AG09319 (cell line): ENCODE measurements at places on chromosomes 7 and 10.

DNA sequence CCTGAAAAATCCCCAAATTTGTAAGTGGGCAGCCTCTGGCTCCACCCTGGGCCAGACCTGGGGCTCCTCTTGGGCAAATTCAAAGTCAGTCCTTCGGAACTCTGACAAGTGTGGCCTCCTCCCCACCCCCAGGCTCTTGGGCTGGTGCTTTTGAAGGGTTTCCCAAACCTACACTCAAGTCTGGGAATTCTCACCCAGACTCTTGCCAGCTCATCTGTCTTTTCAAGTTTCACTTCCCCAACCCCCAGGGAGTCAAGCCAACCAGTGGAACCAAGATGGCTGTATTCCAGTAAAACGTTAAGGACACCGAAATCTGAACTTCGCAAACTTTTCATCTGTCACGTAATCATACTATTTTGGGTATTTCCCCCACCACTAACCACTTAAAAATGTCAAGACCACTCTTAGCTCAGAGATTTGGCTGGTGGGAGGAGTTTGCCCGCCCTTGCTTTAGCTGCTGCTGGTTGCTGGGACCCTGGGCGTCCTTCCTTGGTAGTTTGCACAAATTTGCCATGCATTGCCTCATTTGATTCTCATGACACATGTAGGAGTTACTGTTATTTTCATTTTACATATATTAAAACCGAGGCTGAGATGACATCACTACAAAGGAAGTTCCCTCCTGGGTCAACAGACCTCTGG lies 1.7 kb upstream of the MYO1G start:
- DNase-seq = no peak

- DNase-seq = no peak
These were observed 43.9 kb upstream of the DNAJB6 start for GRCh38 chr7:157292770-157293412.

DNA sequence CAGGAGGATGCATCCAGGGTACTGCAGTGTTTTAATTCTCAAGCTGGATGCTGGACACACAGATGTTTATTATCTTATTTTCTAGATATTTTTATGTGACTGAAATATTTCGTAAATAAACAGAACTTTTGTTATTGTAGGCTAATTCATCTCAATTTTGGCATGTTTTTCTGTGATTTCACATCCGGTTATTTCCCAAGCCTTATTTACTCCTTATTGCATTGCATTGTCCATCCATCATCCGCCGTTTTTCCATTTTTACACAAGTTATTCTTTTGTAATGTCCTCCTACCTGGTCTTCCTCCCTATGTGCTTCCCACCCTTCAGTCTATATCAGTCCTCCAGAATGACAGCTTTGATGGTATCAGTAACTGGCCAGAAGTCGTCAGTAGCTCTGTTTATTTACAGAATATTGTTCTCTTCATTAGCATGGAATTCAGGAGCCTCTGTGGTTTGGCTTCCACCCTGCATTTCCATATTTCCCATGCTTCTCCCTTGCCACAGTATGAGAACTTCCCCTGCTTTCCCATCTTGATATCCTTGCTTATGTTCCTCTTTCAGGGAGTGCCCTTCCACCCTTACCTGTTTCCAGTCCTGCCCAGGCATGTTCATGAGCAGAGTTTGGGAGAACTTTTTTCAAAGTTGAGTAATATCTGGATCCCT lies 16.1 kb downstream of the GNAI1 start:
- DNase-seq = peak; percentile 28

GRCh38 chr10:62000726-62001125 lies 99.2 kb downstream of the ARID5B start:
- DNase-seq = no peak

DNA sequence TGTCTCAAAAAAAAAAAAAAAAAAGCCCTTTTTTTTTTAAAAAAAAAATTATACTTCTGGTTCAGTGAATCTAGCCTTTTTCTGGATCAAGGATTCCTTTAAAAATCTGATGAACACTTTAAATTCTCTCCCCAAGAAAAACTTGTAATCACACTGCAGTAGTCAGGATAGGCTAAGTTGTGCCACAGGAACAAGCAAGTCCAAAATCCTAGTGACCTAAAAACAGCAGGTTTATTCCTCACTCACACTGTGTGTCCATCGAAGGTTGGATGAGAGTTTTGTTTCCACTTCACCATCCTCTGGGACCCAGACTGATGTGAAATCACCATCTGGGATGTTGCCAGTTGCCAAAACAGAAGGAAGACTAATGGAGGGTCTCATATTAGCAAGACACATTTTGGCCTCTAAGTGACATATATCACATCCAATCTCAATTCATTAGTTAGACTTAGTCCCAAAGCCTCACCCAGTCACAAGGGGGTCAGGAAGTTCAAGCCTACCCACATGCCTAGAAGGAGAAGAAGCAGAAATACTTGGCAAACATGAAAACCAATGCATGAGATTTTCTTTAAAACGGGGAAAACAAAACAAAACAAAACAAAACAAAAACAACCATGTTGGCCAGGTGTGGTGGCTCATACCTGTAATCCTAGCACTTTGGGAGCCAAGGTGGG lies 32.7 kb downstream of the CYP17A1 start:
- DNase-seq = no peak

GRCh38 chr10:76021398-76021797 lies 590.0 kb downstream of the LRMDA start:
- DNase-seq = no peak

DNA sequence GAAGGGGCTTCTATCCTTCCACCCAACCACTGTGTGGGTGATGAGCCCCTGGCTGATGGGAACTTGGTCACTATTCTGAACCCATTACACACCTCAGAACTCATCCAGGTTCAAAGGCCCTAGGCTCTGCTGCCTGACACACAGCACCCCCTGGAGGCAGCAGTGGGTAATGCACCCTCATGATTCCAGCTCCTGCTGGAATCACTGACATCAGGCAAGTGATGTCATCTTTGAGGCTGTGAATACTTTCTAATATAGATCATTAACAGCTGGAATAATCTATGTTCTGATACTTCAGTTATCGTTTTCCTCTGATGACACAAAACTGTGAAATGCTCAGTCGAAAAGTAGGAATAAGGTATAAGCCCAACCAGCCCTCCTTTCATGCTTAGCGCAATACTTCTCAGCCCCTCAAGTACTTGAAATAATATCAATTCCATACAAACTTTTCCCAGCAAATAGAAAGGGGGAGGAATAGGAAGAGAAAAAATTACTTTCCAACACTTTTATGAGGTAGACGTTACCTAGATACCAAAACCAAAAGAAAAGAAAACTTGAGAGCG lies 7.5 kb upstream of the RBP3 start:
- peak; percentile 5 for DNase-seq

DNA sequence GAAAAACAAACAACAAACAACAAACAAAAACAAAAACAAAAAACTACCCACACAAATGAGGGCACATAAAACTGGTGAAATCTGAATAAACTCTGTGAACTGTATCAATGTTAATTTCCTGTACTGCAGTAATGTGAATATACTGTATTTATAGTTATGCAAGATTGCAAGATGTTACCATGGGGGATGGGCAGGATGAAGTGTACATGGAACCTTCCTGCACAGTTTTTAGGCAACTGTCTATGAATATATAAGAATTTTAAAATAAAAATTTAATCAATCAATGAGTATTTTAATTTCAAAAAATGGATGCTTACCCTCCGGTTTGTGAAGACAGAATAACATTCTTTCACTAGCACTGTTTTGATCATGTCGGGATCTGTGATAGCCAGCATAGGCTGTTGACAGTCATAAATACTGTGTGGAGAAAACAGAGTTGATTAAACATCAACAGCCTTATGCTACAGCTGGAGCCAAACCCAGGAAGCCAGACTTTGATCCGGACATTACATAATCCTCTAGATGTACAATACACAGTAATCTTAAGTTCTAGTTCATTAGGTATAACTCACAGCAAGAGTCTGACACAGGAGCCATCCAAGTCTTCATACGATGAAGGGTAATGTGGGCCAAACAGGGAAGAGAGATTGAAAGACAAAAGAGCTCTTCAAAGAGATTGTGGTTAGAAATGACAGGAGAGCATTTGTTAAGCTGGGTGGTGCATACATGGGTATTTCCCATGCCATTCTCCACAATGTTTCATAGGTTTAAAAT lies 14.8 kb downstream of the CYP3A7 start:
- no peak for DNase-seq

DNA sequence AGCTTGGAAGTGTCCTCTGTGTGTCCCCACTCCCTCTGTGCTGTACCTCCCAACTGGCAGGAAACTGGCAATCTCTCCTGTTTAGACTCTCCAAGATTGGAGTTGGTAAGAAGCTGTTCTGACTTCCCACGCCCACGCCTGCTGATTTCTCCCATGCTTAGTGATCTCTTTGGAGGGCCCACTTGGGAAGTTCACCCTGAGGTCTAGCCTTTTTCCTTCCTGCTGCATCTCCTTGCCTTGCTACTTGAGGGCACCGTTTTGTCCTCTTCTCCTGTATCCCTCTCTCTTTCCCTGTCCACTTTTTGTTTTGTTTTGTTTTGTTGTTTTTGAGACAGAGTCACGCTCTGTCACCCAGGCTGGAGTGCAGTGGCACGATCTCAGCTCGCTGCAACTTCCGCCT lies 35.4 kb downstream of the ZAN start:
- DNase-seq = no peak

DNA sequence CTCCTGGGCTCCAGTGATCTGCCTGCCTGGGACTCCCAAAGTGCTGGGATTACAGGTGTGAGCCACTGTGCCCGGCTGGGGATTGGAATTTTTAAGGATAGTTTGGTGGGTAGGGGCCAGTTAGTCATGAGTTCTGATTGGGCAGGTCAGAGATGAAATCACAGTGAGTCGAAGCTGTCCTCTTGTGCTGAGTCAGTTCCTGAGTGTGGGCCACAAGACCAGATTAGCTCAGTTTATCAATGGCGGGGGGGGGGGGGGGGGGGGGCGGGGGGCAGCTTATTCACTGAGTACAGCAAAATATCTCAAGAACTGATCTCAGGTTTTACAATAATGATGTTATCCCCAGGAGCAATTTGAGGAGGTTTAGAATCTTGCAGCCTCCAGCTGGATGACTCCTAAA lies 11.6 kb upstream of the ERCC6 start:
- DNase-seq = no peak

GRCh38 chr7:98086281-98086718 lies 20.4 kb upstream of the LMTK2 start:
- DNase-seq = no peak

DNA sequence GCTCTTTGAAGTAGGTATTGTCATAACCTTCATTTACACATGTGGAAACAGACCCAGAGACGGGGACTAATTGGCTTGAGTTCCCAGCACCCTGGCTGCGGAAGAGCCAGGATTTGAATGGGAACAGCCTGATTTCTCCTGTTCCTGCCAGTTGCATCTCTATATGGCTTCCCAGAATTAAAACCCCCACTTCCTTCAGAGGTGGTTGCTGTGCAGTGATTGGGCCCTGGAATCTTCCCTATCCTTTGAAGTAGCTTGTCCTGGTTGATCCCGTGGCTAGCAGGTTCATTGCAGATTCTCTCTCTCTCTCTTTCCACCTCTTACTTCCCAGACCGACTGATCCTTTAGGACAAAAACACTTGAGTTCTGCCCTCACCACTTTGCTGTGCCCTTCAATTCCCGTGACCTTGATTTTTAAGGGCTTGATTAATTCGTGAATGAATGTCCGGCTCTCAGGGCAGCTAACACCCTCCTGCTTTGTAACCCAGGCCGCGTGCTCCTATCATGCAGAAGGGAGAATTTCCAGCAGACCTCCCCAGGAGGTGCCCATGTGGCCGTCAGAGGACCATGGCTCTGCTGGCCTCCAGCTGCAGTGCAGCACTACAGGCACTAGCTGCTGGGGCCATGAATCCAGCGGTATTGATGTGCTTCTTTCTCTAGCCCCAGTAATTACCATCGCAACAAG lies 120.6 kb upstream of the AGK start:
- no peak for DNase-seq

DNA sequence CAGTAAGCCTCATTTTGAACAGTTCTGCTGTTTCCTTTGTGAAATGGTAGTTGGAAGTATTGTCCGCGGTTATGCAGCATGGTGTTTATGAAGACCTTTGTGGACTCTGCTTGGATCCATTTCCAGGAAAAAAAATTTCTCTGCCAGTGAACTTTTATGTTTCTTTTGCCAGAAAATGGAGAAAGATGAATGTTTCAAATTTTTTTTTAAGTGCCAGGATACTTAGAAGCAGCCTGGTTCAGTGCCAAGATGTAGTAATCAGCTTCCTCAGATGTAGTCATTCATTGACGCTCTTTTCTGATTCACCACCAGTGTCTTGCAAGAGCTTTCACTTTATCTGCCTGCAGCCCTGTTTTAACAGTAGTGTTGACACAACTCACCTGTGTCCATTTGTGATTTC lies 258.2 kb downstream of the SDK1 start:
- no peak for DNase-seq

- no peak for DNase-seq
These were observed 6.3 kb downstream of the TSPAN13 start for GRCh38 chr7:16759840-16760239.
